ENCODE measurements at places on chromosomes 1 and 21. TPM values are rescaled to one million over a fixed set of nuclear protein-coding genes. Genes with fewer than 3 reads are reported as not detected.

GRCh38 chr1:53599481-53599880 is 139.5 kb downstream of the GLIS1 start:
- no peak for DNase-seq

DNA sequence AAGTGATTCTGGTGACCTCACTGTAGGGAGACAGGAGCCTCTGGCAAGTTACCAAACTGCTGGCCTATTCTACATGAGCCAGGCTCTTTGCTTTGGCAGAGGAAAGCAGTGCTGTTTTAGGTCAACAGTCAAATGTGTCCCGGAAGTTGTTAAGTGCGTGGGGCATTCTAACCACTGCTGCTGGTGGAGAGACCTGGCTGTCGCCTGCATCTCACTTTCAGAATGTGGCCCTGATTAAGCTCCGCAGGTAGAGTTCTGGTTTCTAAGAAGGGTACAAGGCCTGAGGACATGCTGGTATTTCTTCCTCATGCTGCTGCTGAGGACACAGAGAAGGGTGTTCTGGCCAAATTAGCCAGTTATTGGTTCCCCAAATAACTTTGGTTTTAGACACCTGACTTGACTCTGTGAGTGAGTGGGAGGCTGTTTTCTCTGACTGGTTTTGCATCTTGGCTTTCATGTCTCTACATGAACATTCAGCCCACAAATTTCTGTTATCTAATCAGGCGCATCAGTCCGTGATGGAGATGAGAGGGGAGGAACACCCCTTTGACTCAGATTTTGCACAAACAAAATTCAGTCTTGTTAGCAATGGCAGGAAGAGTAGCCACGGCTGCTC is 120.8 kb downstream of the LMO4 start:
- no peak for DNase-seq

DNA sequence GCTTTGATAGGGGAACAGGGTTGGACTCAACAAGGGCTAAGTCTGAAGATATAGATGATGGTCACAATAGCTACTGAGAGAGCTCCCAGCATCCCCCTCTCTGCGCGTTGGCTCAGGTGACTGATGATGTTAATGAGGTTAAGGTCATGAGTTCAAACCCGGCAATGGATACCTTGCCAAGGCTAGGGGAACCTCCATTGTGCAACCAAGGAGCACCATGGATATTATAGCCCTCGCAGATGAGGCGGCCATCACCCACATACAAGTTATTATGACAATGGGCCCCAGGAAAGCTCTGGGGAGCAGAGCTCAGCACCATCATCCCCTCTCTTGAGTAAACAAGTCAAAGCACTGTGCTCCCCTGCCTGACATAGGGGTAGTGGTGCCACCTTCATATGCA is 8.2 kb downstream of the KCNA2 start:
- no peak for DNase-seq

- DNase-seq = no peak
Measured at GRCh38 chr21:42349420-42350317, 1.1 kb downstream of the TFF2 start.

GRCh38 chr1:10979483-10979920 is 33.0 kb upstream of the TARDBP start:
- DNase-seq = no peak

GRCh38 chr1:20787840-20788795 is 1.0 kb upstream of the HP1BP3 start:
- peak; percentile 83 for DNase-seq

- DNase-seq = peak; percentile 68
Measured at GRCh38 chr21:38819719-38820159, 14.0 kb downstream of the ETS2 start.

DNA sequence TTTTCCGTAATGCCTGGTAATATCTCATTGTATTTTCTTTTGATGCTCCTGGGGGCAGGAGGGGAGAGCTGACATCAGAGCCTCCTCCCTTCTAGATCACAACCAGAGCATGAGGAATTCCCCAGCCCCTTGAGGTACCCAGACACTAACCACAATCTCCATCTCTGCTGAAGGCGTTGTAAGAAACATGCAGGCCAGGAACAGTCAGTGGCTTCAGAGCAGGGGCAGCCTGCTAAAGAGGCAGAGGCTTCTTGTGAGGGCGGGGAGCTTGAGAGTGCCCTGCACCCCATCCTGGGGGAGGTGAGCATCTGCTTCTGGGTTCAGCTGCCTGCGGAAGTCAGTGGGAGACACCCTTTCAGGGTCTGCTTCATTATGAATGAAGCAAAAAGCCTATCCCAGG is 19.0 kb downstream of the MAPKAPK2 start:
- DNase-seq = no peak

DNA sequence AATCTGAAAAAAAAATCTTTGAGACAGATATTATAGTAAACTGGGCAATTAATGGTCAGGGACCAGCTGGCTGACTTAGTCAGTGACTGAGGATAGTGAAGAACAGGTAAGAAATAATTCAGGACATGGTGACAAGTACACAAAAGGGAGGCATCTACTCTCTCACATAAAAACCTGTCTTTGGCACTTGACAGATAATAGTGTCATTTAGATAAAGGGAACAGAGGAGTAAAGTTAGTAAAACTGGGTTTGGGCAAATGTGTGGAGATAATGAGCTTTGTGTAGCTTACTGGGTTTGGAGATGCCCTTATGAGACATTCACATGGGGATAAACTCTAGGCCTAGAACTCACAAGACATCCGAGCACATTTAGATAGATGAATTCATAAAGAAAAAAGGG is 4.0 kb downstream of the SSX2IP start:
- no peak for DNase-seq

DNA sequence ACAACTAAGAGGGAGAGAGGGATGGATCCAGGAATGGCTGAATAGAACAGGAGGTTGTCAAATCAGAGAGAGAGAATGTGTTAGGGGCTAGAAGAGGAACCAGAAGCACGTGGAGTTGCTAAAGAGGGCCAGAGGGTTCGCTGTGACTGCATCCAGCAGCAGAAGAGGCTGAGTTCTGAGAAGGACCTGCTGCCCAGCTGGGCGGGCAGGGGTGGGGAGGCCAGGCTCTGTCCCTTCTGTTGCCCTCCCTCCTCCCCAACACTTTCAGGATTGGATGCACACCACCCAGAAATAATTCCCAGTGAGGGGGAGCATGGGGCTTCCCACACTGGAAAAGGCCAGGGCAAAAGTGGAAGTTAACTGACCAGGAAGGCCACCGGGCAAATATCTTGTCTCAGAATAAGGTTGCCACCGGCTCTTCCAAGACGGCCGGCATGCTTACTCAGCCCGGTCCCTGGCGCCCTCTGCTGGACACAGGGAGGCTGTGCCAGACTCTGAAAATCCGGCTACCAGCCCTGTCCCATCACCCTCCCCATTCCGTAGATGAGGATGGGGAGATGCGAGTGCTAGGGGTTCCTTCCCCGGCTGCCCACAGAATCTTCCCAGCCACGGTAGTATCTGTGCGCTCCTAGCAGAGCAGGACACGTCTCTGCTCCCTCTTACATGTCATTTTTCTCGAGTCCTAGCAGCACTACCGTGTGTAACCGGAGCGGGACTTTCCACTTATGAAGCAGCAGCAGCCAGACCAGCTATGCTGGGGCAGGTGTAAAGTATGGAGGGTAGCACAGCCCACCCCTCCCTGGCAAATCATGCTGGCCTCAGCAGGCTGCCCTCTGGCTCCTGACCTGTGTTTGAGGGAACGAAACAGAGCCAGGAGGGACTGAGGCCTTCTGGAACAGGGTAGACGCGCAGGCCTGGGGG is 46.8 kb upstream of the A3GALT2 start:
- peak; percentile 86 for DNase-seq

DNA sequence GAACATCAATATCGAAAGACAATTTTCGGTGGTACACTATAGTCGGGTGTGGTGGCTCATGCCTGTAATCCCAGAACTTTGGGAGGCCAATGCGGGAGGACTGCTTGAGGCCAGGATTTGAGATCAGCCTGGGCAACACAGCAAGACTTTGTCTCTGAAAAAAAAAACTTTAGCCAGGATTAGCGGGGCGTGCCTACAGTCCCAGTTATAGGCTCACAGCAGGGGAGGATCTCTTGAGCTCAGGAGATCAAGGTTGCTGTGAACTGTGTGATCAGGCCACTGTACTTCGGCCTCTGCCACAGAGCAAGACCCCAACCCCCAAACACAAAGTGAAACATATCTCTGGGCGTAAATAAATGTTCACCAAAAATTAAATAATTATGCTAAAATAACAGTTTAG is 1.6 kb downstream of the TADA1 start:
- DNase-seq = no peak

- DNase-seq = peak; percentile 70
Measured at GRCh38 chr1:177923441-177923840, 46.4 kb downstream of the SEC16B start.

DNA sequence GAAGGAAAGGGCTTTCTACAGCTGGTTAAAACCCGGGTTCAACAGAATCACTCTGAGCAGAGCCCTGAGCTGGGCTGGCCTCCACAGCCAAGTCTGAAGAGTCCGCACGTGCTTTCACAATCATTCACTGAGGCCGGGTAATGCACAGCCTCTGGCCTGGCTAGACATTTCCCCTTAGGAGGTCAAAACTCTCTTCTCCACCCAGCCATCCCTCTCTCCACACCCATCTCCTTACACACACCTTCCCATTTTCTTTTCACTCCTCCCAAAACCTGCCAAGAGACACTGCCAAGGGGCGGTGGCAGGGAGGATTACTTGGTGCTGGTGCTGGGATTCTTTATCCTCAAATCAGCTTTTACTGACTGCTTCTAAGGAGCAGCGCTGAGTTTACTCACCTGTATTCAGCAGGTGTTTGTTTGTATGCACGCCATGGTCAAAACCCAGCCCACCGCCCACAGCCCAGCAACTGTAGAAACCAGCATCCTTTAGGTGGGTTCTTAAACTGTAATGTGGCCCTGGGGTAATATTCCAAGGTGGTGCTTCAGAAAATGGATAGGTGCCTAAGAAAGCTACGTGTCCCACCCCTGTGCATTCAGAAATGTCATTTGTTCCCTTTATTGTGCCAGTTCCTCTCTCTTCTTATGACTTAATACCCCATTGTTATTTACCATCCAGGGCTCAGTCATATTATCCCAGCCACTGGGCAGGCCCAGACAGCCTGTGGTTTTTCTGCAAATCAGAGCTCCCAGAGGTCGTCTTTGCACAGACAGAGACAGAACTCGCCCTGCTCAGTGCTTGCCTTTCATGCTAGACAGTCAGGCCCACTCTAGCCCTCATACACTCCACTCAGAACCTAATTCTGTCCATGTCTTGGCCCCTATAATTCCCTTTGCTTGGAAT is 80.2 kb downstream of the ADSS2 start:
- no peak for DNase-seq

GRCh38 chr1:64505944-64506655 is 36.2 kb downstream of the CACHD1 start:
- DNase-seq = no peak

DNA sequence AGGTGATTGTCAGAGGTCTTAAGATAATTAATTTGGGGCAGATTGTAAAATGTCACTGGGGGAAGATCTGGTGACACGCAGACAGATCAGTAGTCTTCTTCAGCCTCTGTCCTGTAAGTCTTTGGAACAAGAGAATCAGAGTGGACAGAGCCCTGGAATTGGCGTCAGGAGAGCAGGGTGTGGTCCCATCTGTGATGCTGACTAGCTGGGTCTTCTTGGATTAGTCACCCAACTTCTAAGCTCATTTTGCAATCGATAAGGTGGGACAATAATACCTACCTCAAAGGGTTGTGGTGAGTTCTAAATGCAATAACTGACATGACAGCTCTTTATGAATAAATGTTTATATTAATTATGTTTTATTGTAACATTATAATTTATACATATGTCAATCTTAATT is 4.8 kb downstream of the FASLG start:
- DNase-seq = peak; percentile 23

GRCh38 chr1:205792481-205792881 is 17.2 kb upstream of the RAB29 start:
- no peak for DNase-seq

DNA sequence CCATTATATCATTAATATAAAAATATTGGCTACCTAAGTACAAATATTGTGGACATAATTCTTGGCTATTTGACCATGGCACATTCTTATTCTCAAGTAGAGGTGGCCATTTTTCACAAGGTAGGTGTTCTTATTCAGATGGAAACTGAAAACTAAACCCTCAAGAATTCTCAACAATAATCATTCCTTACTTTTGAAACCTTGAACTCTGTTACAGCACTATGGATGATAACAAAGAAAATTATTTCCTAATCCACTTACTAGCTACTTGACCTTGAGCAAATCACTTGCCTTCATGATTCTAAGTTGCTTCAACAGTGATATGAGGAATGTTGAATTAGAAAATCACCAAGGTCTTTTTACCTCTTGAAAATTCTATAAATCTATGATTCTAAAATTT is 482.2 kb downstream of the PTPRC start:
- DNase-seq = no peak

DNA sequence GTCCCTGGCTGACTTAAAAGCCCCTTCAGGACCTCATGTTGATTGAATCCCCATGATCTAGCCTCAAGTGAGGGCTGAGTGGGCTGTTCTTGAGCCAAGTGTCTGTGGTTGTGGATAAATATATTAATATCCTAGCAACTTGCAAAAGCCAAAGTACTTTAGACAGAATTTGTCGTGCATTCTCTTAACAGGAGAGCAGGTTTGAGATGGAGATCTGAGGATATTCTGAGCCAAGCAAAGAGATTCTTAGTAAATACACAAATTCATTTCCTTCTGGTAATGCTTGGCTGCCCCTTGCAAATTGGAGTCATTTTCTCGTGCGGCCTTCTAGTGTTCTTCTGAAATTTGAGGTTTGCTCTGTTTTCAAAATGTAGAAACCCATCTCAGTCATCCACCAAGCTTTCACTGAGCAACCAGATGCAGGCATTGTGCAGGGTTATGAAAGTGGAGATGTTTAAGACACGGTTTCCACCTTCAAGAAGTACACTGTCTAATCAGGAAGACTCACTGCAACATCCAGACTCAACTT is 242.1 kb upstream of the JUN start:
- no peak for DNase-seq

- DNase-seq = no peak
Measured at GRCh38 chr1:4084446-4084845, 184.4 kb upstream of the C1orf174 start.

- no peak for DNase-seq
Measured at GRCh38 chr1:54136269-54136896, 16.4 kb downstream of the CDCP2 start.

DNA sequence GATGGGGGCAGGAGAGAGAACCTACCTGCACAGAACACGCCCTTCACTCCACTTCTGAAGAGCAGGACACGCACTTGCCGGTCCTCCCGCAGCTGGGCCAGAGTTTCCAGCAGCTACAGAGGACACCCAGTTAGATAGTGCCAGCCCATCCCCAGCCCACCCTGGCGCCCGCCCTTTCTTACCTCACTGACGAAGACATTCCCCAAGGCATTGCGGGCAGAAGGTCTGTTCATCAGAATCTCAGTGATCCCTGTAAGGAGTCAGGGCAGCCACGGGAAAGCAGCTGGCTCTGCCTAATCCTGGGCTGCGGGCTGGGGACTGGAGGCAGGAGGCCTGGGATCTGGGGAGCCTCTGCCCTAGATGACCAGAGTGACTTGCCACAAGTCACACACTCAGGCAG is 10.0 kb downstream of the ECHDC2 start:
- DNase-seq = no peak

Gene KRTAP21-2
- not detected for total RNA-seq

Gene MR1
- 35.8 TPM for total RNA-seq

Gene CFHR3
- not detected for total RNA-seq

Gene PTGS2
- 3.0 TPM for total RNA-seq

Gene LMNA
- total RNA-seq = 1,059 TPM

Data from fibroblast of villous mesenchyme (primary cell).